Upper lobe of right lung (tissue), 1 donor: ENCODE measurements at places on chromosomes 16 and 17. TPM values are rescaled to one million over a fixed set of nuclear protein-coding genes. Genes with fewer than 3 reads are reported as not detected.

DNA sequence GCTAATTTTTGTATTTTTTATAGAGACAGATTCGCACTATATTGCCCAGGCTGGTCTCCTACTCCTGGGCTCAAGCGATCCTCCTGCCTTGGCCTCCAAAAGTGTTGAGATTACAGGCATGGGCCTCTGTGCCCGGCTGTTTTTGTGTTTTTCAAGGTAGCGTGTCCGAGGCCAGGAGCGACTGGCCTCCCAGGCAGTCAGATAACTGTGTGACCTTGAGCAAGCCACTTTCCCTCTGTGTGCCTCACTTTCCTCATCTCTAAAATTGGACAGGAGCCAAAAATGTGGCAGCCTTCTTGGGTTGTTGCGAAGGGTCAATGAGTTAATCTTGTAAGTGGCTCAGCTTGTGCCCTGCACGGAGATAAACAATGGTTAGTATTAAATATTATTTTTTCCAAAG lies 2.4 kb downstream of the ABCC1 start:
- DNase-seq, result no peak

- DNase-seq, result no peak
Measured at GRCh38 chr16:81212830-81213465, 25.5 kb upstream of the BCO1 start.

DNA sequence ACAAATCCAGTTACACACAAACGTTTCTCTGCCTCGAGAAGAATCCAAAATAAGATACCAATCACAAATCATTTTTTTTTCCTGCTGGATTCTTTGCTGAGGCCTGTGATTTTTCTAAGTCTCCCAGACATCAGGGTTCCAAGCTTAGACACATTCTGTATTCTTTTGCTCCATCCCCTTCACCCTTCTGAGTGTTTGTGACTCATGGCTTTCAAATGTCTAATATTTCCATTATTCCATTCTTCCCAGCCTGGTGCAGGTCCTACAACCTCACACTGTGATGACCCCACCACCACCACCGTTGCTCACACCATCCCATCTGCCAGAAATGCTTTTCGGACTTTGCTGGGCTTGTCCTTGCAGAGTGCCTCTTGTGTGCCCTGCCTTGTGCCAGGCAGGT lies 480.1 kb downstream of the SOX9 start:
- no peak for DNase-seq

GRCh38 chr17:39923836-39924690 lies 3.3 kb downstream of the ORMDL3 start:
- no peak for DNase-seq

DNA sequence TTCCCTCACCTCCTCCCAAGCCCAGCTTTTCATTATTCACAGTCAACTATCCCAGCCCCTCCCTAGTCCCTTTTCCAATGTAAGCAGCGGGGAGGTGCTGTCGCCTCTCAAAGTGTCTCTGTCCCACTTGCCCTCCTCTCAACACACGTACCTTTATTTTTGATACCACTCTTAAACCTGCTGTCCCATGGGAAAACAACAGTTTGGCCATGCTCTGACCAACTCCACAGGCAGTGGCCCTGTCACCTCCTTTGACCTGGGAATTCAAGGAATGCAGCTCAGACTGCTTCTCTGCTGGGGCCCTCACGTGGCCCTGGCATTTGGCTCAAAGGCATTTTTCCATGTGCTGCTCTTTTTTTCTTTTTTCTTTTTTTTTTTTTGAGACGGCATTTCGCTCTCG lies 4.2 kb downstream of the LYRM9 start:
- DNase-seq, result no peak

GRCh38 chr16:81405702-81406113 lies 38.9 kb upstream of the CMIP start:
- no peak for DNase-seq

- DNase-seq, result peak; percentile 85
Measured at GRCh38 chr17:40316571-40317344, 7.8 kb downstream of the RARA start.

DNA sequence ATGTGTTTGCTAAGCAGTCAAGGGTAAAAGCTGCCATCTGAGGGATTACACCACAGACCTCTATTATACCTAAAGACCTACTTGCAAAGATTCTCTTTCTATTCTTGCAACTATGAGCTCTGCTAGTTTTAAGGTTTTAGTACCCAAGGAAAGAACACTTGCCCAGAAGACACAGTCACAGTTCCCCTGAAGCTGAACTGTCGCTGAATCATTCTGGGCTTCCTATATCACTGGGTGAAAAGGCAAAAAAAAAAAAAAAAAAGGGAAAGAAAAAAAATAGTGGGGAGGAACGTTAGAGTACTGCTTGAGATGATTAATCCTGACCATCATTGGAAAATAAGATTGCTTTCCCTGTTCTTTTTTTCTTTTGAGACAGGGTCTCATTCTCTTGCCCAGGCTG lies 37.9 kb downstream of the LYRM1 start:
- no peak for DNase-seq

DNA sequence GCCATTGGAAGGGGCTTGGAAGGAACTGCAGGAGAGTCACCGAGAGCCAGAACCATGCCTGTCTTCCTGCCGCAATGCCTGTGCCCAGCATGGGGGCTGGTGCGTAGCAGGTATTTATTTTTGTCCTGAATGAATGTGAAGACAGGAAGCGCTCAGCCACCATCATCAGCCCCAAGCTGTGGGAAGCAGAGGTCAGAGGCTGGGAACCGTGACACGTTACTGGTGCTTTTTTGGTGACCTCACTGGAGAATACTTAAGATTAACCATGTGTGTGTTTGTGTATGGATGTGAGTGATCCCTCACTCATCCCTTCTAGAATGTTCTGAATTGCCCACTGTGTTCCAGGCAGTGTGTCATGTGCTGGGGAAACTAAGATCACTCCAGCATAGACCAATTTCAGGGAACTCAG lies 343.8 kb downstream of the SNX29 start:
- DNase-seq, result no peak

DNA sequence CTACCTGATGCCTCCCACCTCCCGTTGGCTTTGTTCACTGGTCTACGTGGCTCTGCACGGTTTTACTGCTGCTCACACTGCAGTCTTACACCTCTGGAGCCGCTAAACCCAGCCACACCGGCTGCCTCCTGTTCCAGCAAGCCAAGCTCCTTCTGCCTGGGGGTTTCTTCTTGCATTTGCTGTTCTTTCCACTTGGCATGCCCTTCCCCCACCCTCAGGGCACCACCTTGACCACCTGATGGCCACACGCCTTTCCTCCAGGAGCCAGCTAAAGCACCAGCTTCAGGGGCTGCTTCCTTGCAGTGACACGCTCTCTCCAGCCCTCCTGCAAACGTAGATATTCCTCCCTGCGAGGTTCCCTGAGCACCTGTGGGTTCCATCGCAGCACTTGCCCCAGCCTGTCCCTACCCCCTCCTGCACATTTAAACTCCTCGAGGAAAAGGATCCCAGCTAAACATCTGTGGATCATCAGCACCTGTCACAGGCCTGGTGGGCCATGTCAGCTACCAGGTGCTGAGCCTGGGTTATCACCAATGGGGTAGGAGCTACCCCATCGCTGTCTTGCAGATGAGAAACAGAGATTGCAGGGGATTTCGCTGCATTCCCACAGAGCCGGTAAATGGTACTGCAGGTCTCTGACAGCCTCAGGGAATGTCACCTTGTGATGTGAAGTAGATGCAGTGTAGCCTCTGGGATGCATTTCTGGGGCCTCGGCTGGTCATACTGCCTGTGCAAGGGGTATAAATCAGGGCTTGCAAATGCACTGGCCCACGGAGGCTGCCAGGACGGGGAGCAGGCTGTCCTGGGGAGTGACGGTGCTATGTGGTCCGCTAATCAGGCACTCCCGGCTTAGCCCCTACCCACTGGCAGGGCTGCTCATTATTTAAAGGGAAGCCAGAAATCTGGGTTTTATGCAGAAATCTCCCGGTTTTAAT lies 285.2 kb downstream of the CPPED1 start:
- no peak for DNase-seq

DNA sequence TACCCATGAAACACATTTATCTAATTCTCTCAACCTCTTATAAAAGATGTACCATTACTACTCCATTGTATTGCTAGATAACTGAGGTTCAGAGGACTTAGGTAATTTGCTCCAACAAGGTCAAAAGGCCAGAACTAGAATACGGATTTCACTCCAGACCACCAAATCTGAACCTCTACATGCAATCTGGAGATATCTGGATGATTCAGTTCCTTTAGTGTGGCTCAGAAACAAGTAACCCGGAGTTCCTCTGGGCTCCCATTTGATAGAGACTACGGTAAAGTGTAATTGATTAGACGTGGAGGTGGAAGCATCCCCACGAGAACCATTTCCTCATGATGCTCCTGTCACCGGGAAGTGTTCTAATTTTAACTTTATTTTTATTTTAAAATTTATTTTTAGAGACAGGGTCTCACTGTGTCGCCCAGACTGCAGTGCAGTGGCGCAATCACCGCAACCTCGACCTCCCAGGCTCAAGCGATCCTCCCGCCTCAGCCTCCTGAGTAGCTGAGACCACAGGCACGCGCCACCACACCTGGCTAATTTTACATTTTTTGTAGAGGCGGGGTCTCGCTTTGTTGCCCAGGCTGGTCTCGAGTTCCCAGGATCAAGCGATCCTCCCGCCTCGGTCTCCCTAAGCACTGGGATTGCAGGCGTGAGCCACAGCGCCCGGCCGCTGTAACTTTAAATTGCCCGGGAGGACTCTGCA lies 608 bp upstream of the COX10 start:
- DNase-seq, result no peak

DNA sequence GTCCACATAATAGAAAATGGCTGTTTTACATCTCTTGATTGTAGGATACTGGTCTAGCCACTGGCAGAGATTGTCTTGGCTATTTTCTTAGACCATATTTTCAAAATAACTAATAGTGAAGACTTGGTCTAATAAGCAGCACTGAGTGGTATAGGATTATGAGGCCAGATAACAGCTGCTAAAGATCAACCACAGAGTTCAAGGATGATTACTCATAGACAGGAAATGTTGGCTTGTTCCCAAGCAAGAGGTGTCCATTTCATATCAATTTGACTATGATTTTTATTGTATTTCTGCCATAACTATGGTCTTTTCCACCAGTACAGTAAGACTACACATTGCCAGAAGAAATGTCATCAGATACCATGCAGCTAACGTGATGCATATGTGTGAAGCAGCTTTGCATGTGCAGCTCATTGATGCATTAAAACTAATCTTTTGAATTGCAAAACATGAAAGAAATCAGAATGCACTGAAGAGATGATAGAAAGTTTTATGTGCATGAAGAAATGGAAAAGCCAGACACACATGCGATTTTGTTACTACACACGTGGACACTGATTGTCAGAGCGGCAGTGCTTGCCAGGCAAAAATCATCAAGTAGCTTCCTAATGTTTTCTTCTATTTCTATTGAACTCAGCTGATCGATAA lies 693.3 kb downstream of the CDH11 start:
- DNase-seq, result no peak

GRCh38 chr17:37710344-37710886 lies 34.4 kb downstream of the HNF1B start:
- DNase-seq, result peak; percentile 86

DNA sequence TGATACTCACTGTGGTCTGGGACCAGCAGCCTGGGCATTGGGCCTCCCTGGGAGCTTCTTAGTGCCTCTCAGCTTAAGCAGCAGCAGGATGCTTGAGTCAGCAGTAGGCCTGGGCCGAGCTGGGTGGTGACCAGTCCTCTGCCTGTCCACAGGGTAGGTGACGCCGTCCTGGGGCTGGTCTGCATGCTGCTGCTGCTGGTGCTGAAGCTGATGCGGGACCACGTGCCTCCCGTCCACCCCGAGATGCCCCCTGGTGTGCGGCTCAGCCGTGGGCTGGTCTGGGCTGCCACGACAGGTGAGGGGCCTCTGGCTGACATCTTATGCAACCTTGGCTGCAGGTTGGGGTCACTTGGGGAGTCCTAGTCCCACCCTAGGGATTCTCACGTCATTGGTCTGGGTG lies 7.4 kb downstream of the SLC26A11 start:
- no peak for DNase-seq

GRCh38 chr17:47776330-47777197 lies 43.5 kb downstream of the TBX21 start:
- no peak for DNase-seq

DNA sequence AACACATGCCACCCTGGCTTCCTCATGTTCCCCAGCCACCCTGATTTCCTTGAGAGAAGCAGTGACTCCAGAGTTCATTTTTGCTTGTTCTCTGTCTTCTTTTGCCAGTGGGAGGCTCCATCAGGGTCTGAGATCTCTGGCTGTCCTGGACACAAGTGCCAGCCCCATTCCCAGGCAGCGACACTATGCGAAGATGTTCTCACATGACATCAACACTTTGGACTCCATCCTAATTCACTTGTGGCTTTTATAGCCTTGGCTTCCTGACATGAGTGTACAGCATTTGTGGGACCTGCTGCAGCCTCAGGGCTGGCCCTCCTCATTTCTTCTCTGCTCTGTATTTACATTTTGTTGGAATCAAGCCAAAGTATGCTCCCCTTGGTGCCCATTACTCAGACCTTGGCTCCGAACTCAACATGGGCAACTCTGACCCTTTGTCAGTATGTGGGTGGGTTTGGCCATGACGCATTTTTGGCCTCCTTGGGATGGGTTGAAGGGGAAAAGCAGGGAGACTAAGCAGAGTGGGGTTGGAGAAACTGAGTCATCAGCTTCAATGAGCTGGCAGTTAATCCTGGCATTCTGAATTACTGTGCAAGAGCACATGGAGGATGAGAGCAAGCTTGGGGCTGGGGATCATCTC lies 119.0 kb upstream of the EEF2KMT start:
- DNase-seq, result no peak

DNA sequence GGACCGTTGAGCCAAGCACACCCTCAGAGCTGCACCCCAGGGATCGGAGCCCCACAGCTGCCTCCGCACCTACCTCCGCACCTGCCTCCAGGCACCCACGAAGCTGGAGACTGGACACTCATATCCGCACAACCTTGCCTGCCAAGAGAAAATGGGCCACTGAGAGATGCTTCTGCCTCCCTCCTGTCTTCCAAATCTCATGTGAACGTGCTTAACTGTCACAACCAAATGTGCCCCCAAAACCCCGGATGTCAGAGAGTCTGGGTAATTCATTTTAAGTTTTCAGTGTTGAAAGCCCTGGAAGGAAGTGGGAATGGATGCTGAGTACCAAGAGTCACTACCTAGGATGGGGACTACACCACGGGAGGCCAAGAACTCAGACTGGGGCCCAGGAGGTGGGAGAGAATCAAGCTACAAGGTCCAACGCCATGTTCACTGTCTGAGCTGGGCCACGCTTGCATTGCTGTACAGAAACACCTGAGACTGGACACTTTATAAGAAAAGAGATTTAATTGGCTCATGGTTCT lies 49.5 kb upstream of the MEAK7 start:
- no peak for DNase-seq

- no peak for DNase-seq
Measured at GRCh38 chr17:51761105-51761504, 397.4 kb downstream of the CA10 start.

- DNase-seq, result no peak
Measured at GRCh38 chr17:64334851-64335250, 55.8 kb downstream of the PECAM1 start.

GRCh38 chr17:55926276-55926990 lies 175.6 kb downstream of the PCTP start:
- DNase-seq, result no peak

GRCh38 chr17:36674278-36674650 lies 72.9 kb downstream of the MRM1 start:
- DNase-seq, result no peak

The TNFRSF17 gene
- 0.41 TPM for total RNA-seq

The GGNBP2 gene
- 81.7 TPM for total RNA-seq

The CCL22 gene
- total RNA-seq, result 3.8 TPM

The ERN2 gene
- 0.29 TPM for total RNA-seq

The PLEKHH3 gene
- 26.4 TPM for total RNA-seq

The LPO gene
- total RNA-seq, result not detected

The GSG1L gene
- total RNA-seq, result 1.6 TPM

The KRT20 gene
- not detected for total RNA-seq

The CD300LB gene
- total RNA-seq, result 1.3 TPM

The KCNJ18 gene
- total RNA-seq, result not detected
